ENCODE measurements at places on chromosomes 5 and 9. TPM values are rescaled to one million over a fixed set of nuclear protein-coding genes. Genes with fewer than 3 reads are reported as not detected.

DNA sequence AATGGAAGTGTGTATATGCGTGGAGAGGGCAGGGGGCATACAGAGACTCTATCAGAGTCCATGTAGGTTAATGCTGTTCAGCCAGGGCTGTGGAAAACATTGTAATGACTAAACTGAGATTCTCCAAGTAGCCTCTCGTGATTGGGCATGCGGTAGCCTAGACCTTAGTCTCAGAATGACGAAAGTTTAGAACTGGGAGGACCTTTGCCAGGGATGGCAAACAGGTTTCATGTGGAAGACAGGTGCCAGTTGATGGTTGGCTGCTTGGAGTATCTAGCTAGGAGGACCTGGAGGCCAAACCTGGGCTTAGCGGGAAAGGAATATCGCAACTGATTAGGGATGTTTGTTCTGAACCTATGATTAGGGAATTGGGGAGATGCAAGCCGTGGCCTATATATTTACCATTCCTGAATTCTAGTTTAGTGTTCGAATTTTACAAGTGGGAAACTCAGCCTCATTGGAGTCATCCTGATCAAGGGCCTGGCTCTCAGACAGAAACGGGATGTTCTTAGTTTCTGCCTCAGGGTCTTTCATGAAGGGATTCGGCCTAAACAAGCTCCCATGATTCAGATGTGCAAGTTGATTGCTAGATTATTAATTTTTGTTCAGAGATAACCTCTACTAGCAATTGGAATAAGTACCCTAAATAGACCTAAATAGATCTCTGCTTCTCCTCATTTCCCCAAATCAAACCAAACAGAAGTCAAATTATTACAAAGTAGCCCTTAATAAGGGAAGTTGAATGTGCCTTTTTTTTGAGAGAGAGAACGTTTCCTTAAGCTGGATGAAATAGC, 26.8 kb upstream of the TJP2 start:
- DNase-seq, result no peak
- H3K27ac ChIP-seq, result no peak overlapping the region
- H3K27me3 ChIP-seq, result no peaks in the 10 kb centered on the region
- H3K4me3 ChIP-seq, result no peak overlapping the region

- H3K4me1 ChIP-seq, result no peaks in the 10 kb centered on the region
- DNase-seq, result no peak
- no peaks in the 10 kb centered on the region for H3K36me3 ChIP-seq
Observed at GRCh38 chr5:16980983-16981382, 44.9 kb upstream of the MYO10 start.

GRCh38 chr9:77939149-77939668, 92.4 kb downstream of the GNAQ start:
- peaks cover 1% of the 10 kb centered on the region for H3K4me1 ChIP-seq
- H3K4me3 ChIP-seq, result no peak overlapping the region
- no peaks in the 10 kb centered on the region for H3K36me3 ChIP-seq
- DNase-seq, result no peak
- no peak overlapping the region for H3K27ac ChIP-seq

GRCh38 chr9:15240927-15241326, 66.1 kb downstream of the TTC39B start:
- peaks cover 9% of the 10 kb centered on the region for H3K4me1 ChIP-seq
- no peak overlapping the region for H3K4me3 ChIP-seq
- H3K27me3 ChIP-seq, result no peaks in the 10 kb centered on the region
- no peaks in the 10 kb centered on the region for H3K36me3 ChIP-seq

DNA sequence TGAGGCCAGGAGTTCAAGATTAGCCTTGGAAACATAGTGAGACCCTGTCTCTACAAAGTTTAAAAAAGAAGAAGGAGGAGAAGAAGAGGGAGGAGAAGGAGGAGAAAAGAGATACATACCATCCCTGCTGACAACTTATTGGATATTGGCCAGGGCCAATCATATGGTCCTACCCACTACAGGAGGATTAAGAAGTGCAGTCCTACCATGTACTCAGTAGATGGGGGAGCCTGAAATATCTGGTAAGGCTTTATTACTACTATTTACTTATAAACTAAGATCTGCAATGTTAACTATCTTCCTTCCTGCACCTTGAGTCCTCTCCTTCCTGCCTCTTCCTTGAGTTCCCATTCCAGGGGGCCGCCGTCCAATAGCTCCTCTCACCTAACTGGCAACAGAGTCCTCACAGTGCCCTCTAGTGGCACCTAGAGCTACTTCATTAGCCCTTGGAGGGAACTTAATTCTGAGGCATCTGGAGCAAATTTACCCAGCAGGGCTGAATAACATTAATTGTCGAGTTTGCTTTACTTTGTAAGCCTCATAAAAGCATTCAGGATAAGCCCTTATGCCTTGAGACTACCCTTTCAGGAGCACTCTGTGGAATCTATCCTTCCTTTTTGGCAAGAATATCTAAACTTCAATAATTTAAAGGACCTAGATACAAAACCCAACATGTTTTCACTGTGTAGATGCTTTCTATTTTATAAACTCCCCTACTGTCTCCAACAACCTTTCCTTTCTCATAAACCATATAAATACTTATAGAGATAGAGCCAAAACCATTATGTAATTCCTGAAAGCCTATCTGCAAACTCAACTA, 39.1 kb upstream of the RANBP6 start:
- no peaks in the 10 kb centered on the region for H3K27me3 ChIP-seq
- peak; percentile 81 for DNase-seq
- H3K27ac ChIP-seq, result no peak overlapping the region
- H3K4me3 ChIP-seq, result no peak overlapping the region
- no peaks in the 10 kb centered on the region for H3K36me3 ChIP-seq

DNA sequence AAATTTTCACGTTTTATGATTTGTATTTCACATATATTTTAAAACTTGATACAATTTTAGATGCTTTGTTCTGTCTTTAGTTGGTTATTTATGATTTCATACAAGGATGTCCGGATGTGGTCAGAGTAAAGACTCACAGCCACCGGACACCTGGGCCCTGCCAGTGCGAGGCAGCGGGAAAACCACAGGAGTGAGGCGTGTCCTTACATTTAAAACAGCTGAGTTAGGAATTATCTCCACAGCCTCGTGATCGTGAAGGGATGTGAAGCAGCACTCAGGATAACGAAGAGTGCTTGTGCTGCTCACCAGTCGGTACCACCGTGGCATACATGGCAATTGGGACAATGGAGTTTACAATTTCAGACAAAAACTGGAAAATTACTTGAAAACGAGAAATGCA, 14.0 kb downstream of the SNX18 start:
- H3K4me3 ChIP-seq, result no peak overlapping the region
- H3K27ac ChIP-seq, result peak overlapping the region; percentile 0
- peaks cover 59% of the 10 kb centered on the region for H3K4me1 ChIP-seq

GRCh38 chr9:114900942-114901802, 29.2 kb downstream of the TNFSF8 start:
- peaks cover 3% of the 10 kb centered on the region for H3K36me3 ChIP-seq
- peaks cover 56% of the 10 kb centered on the region for H3K4me1 ChIP-seq
- no peak for DNase-seq
- H3K27ac ChIP-seq, result no peak overlapping the region

DNA sequence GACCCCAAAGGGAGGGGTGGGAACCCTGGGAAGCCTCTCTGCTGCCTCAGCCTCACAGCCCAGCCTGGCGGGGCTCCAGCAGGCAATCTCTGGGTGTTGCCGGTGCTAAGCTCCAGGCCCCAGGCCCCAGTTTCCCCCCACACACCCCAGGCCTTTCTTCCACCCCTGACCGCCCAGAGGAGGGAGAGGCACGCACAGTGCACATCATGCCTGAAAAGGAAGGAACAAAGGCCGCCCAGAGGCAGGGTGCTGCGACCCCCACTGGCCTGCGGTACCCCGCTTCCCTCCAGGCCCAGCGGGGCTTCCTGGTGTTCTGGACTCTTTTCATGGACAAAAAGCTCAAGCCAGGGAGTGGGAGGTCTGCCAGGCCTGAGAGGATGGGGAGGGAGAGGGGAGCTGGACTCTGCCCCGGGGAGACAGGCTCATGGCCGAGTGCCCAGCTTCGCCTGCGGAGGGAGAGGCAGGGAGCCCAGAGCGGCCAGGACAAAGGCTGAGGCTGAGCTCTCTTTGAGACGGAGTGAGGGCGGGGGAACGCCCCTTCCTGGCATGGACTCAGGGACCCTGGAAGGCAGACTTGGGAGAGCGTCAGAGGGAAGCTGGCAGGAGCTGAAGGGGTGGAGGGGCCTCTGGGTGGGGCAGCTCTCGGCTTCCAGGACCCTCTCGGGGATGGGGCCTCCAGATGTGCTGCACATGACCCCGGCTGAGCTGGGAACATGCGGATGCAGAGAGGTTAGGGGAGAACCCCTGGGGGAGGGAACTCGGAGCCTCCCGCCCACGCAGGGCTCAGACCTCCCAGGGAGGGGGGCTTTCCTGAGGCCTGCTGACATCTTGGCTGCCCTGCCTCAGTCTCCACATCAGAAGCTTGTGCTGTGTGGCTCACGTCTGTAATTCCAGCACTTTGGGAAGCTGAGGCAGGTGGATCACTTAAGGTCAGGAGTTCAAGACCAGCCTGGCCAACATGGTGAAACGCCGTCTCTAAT, 1.8 kb upstream of the ENTPD2 start:
- H3K36me3 ChIP-seq, result no peaks in the 10 kb centered on the region
- peaks cover 24% of the 10 kb centered on the region for H3K27me3 ChIP-seq
- peaks cover 16% of the 10 kb centered on the region for H3K4me1 ChIP-seq
- H3K27ac ChIP-seq, result no peak overlapping the region

GRCh38 chr5:98308960-98309359, 464.5 kb upstream of the RGMB start:
- no peaks in the 10 kb centered on the region for H3K36me3 ChIP-seq
- no peak overlapping the region for H3K4me3 ChIP-seq
- DNase-seq, result no peak

- no peaks in the 10 kb centered on the region for H3K27me3 ChIP-seq
- no peak overlapping the region for H3K27ac ChIP-seq
- DNase-seq, result no peak
- no peaks in the 10 kb centered on the region for H3K36me3 ChIP-seq
- H3K4me3 ChIP-seq, result no peak overlapping the region
Observed at GRCh38 chr5:59535561-59535960, 358.0 kb downstream of the PDE4D start.

DNA sequence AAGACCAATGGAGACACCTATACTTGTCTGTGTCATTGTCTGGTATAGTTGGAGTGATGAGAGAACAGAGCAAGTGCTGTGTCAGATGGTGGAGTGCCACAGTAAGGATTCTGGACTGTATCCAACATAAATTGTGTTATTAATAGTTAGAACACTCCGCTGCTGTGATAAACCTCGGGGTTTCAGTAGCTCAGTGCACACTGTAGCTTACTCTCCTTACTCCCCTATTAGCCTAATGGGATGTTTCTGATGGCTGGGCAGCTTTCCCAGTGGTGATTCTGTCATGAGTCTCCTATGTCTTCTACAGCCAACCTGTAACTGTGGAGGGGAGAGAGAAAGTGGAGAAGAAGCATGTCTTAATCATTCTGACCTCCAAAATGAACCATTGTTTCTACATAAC, 127.6 kb upstream of the PTCH1 start:
- DNase-seq, result no peak
- H3K36me3 ChIP-seq, result no peaks in the 10 kb centered on the region
- no peak overlapping the region for H3K4me3 ChIP-seq

The GABRB2 gene
- not detected for total RNA-seq

The WDR31 gene
- total RNA-seq, result 0.16 TPM

The PRRX2 gene
- not detected for total RNA-seq

Data from natural killer cell (primary cell).